Right lobe of liver (tissue), 6 donors: ENCODE measurements at places on chromosomes 16 and 17.

- peak; percentile 48 for DNase-seq
Observed at GRCh38 chr17:72075995-72076677, 44.7 kb upstream of the SOX9 start.

DNA sequence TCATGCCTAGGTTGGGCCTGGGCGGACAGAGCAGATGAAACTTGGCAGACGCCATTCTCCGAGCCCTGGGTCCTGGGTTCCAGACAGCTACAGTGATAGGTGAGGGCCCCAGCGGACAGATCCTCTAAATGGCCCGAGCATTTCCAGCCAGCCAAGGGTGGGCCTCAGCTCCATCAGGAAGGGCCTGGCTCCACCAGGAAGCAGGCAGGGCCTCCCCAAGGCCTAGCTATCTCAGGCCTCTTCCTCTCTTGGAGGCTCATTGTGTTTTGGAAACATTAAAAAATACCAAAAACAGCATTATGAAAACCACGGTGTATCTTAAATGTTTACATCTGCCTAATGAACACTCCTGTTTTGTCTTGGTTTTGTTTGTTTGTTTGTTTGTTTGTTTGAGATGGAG, 38.2 kb upstream of the SBK1 start:
- no peak for DNase-seq

GRCh38 chr17:77915594-77916021, 42.9 kb upstream of the TNRC6C start:
- DNase-seq: no peak

- DNase-seq: no peak
Observed at GRCh38 chr16:76800196-76800595, 390.8 kb upstream of the MON1B start.

DNA sequence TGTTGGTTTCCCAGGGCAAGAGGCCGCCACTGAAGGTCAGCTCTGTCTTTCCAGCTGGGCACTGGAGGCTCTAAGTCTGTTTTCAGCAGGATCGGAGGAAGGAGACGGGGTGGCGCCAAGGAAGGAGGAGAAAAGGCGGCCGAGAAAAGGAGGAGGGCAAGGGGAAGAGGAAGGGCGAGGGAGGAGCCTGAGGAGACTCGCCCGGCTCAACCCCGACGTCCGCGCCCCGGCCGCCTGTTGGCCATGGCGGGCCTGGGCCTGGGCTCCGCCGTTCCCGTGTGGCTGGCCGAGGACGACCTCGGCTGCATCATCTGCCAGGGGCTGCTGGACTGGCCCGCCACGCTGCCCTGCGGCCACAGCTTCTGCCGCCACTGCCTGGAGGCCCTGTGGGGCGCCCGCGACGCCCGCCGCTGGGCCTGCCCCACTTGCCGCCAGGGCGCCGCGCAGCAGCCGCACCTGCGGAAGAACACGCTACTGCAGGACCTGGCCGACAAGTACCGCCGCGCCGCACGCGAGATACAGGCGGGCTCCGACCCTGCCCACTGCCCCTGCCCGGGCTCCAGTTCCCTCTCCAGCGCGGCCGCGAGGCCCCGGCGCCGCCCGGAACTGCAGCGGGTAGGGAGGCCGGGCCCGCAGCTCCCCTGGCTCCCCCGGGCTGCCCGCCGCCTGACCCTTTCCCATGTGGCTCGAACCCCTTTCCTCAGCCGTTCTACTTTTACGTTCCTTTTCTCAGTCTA, at the start of gene RNF135:
Gene RNF135 (plus strand): TSS at position 209 of the 737 bp plus-strand sequence. CDS start 35 bp downstream, at position 244.
- peak; percentile 75 for DNase-seq

GRCh38 chr17:81025065-81025740, 9.7 kb upstream of the BAIAP2 start:
- DNase-seq: peak; percentile 52

DNA sequence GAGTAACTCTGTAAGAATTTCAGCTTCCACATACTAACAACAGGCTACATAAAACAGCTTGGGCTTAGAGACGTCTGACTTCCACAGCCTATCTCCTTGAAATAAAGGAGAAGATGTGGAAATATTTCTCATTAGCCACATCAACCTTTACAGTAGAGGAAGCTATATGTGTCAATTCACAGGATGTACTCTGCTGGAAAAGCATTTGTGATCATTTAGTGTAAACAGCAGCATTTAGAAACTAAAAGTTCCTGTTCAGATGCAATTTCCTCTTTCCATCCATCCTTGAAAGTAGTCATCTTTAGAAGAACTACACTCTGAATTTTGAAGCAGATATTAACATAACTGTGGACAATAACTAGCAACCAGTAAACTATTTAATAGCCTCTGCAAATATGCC, 46.2 kb downstream of the XPO6 start:
- no peak for DNase-seq

DNA sequence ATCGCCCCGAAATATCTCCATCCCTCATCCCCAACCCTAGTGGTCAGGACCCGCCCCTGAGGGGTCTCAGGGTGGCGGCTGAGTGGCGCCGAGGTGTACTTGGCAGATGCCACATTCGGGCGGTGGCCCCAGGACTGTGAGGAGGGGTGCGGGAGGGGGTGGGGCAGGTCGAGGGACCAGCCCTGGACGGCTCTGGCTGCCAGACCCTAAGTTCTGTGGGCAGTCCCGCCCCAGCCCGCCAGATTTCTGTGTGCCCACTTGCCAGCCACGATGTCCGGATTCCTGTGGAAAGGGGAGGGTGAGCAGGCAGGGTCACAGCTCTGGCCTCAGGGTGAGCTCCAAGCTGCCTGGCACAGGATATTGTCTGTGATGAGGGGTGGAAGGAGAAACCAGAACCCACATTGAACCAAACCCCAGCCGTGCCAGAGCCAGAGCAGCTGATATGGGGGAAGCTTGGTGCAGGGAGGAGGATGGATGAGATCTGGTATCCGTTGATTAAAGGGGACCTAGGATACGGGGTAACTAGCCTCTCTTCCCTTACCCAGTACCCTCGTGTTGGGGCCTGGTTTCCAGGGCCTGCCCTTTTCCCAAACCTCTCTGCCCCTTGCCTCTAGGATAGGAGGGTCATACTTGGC, 1.1 kb upstream of the CHAD start:
- DNase-seq: no peak

DNA sequence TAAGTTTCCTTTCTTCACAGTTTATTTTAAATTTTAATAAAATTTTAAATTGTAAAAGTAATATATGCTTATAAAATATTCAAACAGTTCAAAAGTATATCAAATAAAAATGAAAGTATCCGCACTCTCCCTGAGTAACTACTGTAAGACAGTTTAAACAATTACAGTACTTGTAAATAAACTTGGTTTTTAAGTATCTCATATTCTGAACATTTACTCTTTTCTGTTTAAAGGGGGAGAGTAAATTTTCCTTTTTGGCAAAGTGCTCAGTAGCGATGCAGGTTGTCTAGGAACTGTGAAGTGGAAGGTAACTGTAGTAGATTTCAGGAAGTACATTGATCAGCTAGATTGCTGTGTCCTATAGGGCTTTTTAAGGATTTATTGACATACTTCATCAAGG, 28.8 kb downstream of the AATF start:
- DNase-seq: no peak

- no peak for DNase-seq
Observed at GRCh38 chr17:13589658-13590057, 12.1 kb downstream of the HS3ST3A1 start.

- DNase-seq: no peak
Observed at GRCh38 chr16:53752560-53752959, 48.6 kb downstream of the FTO start.

GRCh38 chr16:81817789-81818567, 38.9 kb downstream of the PLCG2 start:
- no peak for DNase-seq

DNA sequence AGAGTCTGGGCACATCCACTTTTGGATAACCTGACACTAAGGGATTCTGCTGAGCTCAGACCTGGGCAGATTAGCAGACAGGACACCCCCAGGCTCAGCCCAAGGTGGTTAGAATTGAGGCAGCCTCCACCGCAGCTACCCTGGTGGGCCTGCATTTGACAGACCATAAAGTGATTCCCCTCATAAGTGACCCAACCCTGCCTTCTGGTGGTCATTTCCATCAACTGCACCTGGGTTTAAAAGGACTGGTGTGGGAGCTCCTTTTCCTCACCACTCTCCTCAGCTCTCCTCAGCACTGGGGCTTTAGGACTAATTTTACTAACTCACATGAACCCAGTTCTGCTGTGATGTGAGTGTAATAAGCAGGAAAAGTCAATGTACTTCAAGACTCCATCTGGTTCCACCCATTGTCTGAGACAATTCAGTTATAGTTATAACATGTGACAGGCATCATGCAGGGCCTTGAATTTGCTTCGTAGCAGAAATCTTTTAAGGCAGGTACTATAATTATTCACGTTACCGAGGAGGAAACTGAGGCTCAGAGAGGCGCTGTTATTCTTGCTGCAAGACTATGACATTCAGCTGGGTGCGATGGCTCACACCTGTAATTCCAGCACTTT, 42.5 kb downstream of the MYH3 start:
- no peak for DNase-seq

GRCh38 chr17:78528541-78528940, 48.7 kb downstream of the DNAH17 start:
- DNase-seq: no peak

DNA sequence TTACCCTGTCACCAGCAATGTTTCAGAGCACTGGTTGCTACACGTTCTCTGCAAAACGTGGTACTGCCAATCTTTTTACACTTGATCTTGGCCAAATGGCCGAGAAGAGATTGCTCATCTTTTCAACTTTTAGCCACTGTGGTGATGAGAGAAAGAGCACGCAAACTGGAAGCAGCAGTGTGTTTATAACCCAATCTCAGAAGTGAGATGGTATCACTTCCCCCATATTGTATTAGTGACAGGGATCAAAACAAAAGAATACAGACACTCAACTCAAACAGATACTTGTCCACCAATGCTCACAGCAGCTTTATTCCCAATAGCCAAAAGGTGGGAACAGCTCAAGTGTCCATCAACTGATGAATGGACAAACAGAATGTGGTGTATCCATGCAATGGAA, 72.1 kb upstream of the FA2H start:
- DNase-seq: no peak

DNA sequence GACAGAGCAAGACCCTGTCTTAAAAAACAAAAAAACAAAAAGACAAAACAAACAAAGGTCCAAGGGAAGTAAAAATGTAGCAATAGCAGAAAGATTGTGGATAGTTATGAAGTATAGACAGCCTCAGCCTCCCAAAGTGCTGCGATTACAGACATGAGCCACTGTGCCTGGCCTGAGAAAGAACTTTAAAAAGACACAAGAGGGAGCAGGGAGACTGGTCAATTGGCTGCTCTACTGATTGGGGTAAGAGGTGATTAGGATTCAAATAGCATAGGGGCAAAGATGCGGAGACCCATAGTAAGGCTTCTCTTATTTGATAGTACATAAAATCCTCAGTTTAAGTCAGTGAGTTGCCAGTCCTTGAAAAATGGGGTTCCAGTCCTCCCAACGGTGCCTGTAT, 518.2 kb upstream of the GOT2 start:
- DNase-seq: no peak

GRCh38 chr17:49971848-49972485, 3.0 kb downstream of the DLX4 start:
- DNase-seq: no peak

DNA sequence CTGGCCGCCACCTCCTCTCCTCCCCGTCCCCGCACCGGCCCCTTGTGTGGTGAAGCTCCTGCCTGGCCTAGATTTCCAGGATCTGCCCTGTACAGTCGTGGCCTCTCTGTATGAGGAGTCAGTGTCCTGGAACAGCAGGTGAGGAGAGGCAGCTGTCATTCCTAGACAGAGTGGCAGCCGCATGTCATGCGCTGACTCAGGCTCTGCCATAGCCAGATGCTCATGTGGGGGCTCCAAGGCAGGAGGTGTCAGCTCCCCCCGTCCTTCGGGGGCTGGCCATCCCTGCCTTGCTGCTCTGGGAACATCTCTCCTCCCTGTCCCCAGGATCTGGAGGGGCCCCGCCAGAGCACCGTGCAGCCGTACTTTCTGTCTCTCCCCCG, 60.4 kb downstream of the BAIAP2 start:
- DNase-seq: no peak

DNA sequence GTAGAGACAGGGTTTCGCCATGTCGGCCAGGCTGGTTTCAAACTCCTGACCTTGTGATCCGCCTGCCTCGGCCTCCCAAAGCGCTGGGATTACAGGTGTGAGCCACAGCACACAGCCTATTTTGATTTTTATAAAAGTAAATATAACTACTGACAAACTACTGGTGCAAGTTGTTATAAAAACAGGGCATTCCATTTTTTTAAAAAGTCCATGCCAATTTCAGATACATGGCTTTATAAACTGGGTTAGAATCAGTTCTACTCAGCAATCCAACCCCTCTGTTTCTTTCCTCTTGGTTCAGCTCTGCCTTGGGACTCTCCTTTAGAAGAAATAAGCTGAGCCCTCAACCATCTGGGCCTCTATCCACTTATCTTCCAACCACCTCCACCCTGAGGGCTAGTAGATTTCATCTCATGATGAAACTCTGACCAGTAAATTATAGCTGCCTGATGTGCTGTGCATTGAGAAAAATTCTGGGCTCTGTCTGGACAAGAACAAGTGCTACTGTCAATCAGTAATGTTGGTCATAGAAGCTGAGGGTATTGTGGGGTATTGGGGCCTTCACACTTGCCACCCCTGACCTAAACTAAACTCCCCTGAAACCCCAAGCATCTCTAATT, 10.2 kb downstream of the RANBP10 start:
- DNase-seq: no peak

DNA sequence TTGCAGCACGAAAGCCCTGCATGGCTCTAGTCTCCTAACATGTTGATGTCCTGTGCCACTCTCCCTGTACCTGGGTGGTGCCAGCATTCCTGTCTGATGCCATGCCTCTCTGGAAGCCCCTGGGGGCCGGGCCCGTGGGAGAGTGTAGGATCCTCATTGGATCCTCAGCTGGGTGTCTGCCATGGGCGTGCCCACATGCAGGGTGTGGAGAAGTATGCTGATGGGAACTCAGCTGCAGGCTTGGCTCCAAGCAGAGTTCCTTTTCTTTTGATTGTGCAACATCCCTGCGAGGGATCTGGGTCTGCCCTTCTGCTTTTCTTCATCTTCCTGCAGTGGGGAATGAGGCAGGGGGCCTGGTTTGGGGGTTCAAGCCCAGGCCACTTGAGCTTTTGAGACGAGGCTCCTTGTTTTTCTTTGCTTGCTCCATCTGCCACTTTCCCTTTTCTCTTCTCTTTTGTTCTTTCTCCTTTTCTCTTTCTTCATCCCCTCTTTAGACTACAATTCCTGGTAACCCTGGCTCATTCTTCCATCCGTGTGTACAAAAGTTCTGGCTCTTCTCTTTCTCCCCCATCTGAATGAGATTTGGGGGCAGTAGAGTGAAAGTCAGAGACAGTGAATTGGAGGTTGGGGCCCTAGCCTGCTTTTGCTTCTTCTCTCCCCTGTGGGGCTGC, 32.9 kb downstream of the KSR1 start:
- peak; percentile 50 for DNase-seq

- peak; percentile 49 for DNase-seq
Observed at GRCh38 chr16:726438-727290, at the start of the genes CCDC78 and HAGHL. Gene CCDC78, minus strand, starts transcription at chr16:726443. Its CDS starts 76 bp downstream, at chr16:726367. Gene HAGHL, plus strand, starts transcription at chr16:727106. Its CDS starts 404 bp downstream, at chr16:727510.

GRCh38 chr16:87463722-87464690, 28.8 kb downstream of the ZCCHC14 start:
- no peak for DNase-seq

DNA sequence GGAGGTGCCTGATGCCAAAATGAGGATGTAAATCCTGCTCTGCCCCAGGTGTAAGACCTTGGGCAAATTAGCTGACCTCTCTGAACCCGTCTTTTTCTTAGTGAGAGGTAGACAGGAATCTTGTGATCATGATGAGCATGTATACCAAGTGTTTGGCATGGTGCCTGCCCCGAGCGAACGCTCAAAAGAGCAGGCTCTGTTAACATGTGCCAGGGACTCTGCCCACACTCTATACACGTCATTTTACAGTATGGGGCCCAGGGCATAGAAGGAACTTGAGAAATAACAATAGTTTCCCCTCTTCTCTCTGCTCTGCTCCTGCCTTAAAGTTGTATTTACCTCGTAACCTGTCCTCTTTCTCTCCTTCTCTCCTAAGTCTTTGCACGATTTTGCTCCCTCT, 9.3 kb upstream of the MAF start:
- no peak for DNase-seq
